Activated T-cell treated with anti-CD3 and anti-CD28 coated beads for 1 hour (primary cell): ENCODE measurements at places on chromosomes 13 and 19.

- no peak for DNase-seq
Observed at GRCh38 chr19:8512115-8512967, 1.6 kb downstream of the ZNF414 start.

DNA sequence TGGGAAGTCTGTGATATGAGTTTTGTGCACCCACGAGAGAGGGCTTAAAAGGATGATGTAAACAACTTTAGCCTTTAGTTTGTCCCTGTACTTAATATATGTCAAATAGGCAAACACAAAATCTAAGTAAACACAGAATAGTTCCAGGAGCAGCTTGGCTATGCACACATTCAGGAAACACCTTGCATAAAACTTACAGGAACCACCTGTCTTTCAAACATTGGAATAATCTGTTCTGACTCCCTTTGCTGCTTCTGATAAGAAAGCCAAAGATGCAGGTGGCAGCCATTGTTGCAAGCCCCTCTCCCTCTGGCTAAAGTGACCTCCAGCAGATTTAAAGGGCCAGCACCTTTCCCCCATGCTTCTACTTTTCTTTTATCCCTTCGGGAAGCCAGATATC, 4.7 kb downstream of the EEF1AKMT1 start:
- DNase-seq: no peak

- DNase-seq: no peak
Observed at GRCh38 chr19:16445238-16446107, 26.3 kb downstream of the EPS15L1 start.

- DNase-seq: no peak
Observed at GRCh38 chr13:80814541-80814940, 473.6 kb upstream of the SPRY2 start.

GRCh38 chr13:64884976-64885375, 2345.2 kb downstream of the PCDH9 start:
- DNase-seq: no peak

GRCh38 chr13:39780711-39781110, 125.2 kb downstream of the COG6 start:
- DNase-seq: no peak

DNA sequence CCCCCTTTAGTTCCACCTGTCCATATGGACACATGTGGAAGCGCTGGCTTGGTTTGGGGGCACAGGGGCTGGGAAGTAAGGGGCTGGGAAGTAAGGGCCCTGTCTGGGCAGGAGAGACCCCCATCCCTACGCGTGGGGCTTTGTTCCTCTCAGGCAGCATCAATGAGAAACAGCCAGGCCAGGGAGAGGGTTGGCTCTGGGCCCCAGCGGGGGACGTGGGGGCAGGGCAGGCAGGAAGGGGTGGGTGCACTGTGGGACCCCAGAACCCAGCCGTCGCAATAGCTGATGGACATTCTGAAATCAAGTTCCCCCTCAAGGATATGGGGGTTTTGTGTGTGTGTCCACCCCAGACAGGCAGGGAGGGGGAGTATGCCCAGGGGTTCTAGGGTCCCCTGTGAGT, 1.2 kb downstream of the NCAN start:
- no peak for DNase-seq

- DNase-seq: no peak
Observed at GRCh38 chr13:19838865-19839275, 24.6 kb downstream of the ZMYM5 start.

DNA sequence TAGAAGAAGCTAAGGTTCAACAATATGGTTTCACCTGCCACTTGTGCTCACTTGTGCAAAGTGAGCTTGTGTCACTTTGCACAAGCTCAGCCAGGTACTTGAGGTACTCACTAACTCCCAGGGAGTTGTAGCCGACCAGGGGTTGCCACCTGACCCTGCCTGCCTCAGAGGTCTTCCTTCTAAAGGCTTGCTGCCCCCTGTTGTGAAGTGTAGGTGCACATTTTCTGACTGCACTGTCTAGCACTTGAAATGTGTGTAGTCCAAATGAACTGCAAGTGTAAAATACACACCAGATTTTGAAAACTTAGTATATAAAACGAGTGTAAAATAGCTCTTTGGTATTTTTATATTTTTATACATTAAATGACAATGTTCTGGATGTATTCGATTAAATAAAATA, 230.8 kb downstream of the DLEU7 start:
- no peak for DNase-seq

GRCh38 chr19:56732976-56733375, 61.4 kb upstream of the ZNF835 start:
- DNase-seq: no peak

- no peak for DNase-seq
Observed at GRCh38 chr19:58553799-58554493, 959 bp downstream of the CHMP2A start.

DNA sequence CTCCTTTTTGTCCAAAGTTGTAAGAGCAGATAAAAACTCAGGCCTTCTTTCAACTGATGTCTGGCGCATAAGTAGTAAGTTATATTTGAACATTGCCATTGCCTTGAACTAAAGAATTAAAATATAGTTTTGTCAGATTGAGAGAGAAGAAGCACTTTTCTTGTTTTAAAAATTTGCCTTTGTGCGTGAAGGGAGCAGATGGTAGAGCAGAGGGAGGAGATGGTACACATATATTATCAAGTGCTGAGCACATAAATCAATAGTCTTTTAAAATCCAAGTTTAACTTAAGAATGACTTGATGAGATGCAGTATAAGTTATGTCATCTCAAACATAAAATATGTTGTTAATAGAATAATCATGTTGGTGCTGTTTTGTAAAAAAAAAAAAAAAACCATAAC, 504.6 kb upstream of the KLHL1 start:
- DNase-seq: no peak

DNA sequence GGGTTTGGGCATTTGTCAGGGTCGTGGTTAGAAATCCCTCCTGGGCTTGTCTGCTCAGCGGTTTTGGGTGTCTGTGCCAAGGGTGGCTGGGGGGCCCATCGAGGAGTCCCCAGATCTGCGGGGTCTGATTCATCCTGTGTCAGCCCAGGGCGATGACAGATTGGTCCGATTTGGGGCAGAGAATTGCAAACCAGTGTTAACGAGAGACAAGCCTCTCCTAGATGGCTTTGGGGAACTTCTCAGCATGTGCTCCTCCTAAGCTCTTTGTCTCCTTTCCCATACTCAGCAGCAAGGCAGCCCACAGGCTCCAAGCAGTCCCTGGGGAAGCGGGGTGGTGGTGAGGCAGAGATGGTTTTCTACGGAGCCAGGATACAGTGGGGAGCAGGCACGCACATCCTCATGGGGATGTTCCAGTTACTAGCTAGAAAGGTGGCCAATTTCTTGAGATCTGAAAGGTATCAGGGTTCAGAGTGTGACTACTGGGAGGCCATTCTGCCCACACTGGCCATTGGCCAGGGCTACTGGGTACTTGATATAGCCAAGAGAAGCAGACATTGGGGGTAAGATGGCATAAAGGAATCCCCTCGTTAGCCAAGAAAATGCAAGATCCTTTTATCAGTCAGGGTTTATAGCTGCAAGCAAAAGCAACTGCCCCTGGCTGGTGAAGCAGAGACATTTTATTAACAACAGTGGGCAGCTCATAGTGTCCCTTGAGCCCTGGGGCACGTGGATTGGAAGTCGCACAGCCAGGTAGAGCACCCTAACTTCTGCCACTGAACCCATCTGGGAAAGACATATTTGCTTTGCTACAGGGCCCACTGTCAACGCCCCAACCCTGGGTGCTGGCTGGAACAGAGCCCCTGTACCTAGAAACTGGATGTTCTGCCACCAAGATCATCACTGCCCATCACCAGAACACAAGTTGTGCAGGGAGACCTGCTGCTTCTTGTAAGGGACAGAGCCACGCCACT, 63.6 kb downstream of the RGCC start:
- DNase-seq: no peak

GRCh38 chr19:54029301-54029700, 34.4 kb downstream of the VSTM1 start:
- DNase-seq: no peak

DNA sequence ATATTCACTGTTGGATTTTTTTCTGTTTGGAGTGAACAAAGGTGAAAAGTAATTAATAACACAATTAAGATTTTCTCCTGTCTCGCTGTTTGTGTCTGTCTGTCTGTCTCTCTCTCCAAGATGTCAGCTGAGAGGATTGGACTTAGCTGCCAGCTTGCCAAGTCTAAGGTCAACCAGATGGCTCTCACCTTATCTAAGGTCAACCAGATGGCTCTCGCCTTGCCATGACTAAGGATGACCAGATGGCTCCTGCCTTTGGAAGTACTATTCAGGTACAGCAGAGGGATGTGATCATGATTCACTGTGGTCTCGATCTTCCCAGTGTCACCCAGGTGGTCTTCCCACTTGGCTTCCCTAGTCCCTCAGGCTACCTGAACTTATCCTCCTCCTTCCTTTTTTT, 1436.4 kb downstream of the UQCRFS1 start:
- no peak for DNase-seq

DNA sequence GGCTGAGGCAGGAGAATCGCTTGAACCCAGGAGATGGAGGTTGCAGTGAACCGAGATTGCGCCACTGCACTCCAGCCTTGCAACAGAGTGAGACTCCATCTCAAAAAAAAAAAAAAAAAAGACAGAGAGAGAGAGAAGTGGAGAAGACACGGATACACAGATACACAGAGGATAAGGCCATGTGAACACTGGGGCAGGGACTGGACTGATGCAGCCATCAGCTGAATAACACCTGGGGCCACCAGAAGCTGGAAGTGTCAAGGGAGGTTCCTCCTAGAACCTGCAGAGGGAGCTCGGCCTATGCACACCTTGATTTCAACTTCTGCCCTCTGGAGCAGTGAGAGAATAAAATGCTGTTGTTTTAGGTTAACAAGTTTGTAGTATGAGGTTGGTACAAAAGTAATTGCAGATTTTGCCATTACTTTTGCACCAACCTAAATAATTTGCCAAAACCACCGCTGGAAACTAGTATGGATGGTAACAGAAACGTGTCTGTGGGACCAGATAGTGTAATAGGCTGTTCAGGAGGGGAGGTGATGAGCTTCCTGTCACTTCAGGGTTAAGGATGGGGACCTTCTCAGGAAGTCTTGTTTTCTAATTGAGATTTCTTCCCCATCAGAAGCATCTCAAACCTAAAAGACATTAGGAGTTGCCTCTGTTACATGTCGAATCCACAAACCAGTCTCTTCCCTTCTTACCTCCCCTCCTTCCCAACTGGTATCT, 36.4 kb upstream of the IGSF23 start:
- DNase-seq: no peak

- DNase-seq: no peak
Observed at GRCh38 chr13:98265692-98266551, 88.9 kb upstream of the RNF113B start.

DNA sequence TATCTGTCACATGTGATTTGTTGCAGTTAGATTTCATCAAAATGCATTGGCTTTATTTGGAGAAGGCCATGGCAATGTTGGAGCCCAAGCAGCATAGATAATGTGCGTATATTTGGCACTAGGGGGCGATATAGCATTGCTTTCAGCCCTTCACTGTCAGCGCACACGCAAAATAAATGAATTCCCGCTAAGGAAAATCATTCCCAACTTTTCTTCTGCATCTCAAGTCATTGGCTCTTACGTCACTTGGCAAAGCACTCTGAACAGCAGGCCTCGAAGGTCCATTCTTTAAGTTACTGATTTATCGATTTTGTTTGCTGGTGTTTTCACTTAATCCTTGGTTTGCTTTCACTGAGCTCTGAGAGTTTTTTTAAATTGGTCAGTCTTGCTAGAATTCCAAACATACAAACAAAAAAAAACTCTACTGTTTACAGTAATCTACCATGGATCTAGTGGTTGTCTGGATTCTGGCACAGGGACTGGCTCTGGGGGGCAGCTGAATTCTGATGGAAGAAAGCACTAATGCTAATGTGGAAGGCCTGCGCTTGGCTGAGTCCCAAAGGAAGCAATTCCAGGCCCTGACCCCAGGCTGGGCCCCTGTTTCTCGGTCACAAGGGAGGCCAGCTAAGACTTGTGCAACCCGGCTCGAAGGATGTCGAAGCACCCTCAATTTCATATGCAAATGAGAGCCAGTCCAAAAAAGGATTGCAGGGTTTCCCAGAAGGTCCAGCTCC, 97.7 kb upstream of the IPO5 start:
- no peak for DNase-seq

GRCh38 chr19:31408460-31409124, 59.4 kb upstream of the TSHZ3 start:
- no peak for DNase-seq

DNA sequence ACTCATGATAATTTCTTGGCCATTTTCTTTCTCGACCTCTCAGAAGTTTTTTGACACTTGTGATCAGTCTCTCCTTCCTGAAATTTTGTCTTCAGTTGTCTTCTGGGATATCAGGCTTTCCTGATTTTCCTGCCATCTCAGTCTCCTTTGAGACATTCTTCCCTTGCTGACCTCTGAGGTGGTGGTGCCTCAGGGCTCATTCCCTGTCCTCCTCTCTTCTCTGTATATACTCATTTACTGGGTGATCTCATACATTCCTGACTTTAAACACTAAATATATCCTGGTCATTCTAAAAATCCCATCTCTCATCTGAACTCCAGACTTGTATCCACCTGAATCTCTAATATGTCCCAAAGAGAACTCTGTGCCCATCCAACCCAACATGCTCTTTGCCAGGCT, 31.3 kb upstream of the STARD13 start:
- no peak for DNase-seq

GRCh38 chr13:79287939-79288795, 117.9 kb downstream of the RBM26 start:
- DNase-seq: no peak

GRCh38 chr13:93248627-93249047, 22.0 kb downstream of the GPC6 start:
- no peak for DNase-seq

DNA sequence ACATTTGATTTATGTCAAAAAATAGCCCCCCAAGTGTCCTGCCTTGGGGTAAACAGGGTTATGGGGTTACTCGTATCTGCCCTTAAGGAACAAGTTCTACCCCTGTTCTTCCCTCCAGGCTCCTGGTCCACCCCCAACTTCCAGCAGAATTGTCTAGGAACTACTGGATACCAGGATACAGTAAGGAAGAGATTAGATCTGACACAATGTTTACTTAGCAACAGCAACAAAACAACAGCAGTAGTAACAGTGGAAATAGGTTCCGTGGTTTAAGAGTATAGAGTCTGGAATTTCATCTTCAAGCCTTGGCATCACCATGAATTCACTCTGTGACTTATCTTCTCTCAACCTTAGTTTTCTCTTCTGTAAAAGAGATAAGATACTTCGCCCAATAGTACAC, 1.7 kb upstream of the FAM98C start:
- DNase-seq: no peak

DNA sequence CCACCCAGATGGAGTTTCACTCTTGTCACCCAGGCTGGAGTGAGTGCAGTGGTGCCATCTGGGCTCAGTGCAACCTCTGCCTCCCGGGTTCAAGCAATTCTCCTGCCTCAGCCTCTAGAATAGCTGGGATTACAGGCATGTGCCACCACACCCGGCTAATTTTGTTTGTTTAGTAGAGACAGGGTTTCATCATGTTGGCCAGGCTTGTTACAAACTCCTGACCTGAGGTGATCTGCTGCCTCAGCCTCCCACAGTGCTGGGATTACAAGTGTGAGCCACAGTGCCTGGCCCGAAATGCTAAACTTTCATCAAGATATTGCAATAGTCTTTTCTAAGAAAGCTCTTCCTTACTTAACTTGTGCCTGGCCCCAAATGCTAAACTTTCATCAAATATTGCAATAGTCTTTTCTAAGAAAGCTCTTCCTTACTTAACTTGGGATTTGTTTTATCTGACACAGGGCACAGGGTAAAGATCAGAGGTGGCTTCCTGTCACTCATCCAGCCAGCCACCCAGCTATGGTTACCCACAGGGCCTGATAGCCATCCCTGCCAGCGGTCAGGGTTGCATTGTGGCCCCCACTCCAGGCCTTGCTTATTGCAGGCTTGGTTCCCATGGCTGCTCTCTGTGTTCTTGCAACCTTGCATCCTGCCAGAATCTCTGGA, 352.3 kb upstream of the TMTC4 start:
- DNase-seq: no peak

- DNase-seq: no peak
Observed at GRCh38 chr13:46630431-46631178, 77.6 kb downstream of the LRCH1 start.
